NCI-H2029 treated with DMSO at 0.1 percent for 48 hours (cell line): ENCODE measurements at places on chromosomes 1 and 21.

GRCh38 chr1:21921100-21921875 lies 15.8 kb downstream of the HSPG2 start:
- no peak for DNase-seq

GRCh38 chr1:33713058-33713877 lies 150.6 kb upstream of the HMGB4 start:
- DNase-seq, result no peak

- DNase-seq, result no peak
Observed at GRCh38 chr1:225366552-225366951, 61.3 kb downstream of the LBR start.

GRCh38 chr1:232226197-232226712 lies 403.7 kb downstream of the SIPA1L2 start:
- peak; percentile 9 for DNase-seq

DNA sequence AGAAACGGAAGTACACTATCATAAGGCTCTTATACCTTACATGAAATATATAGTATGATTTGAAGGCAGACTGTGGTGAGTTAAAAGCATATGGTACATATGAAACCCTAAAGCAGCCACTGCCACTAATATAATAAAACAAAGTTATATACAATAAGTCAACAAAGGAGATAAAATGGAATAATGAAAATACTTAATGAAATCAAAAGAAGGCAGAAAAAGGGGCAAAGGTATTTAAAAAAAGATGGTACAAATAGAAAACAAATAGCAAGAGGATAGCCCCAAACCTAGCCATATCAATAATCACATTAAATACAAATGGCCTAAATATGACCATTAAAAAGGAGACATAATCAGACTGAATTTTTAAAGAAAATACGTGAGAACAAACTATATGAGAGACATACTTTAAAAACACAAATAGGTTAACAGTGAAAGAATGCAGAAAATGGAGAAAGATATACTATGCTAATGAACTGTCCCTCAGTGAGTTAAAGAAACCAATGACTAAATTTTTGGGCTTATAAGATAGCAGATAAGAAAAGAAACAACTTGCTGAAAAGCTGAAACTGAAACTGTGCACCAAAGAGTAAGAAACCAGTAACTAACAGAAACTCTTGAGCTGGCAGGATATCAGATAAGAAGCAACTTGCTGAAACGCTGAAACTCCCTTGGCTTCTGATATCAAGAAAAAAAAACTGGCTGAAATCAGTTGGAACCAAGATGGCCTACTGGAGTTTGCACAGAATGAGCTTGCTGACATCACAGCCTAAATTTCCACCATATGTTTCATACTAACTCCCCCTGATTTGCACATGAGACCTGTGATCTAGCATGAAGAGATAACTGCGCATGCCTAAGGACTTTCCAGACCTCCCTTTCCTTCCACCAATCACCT lies 44.3 kb upstream of the IL10 start:
- DNase-seq, result no peak

GRCh38 chr1:183730886-183731573 lies 73.9 kb upstream of the RGL1 start:
- DNase-seq, result no peak

DNA sequence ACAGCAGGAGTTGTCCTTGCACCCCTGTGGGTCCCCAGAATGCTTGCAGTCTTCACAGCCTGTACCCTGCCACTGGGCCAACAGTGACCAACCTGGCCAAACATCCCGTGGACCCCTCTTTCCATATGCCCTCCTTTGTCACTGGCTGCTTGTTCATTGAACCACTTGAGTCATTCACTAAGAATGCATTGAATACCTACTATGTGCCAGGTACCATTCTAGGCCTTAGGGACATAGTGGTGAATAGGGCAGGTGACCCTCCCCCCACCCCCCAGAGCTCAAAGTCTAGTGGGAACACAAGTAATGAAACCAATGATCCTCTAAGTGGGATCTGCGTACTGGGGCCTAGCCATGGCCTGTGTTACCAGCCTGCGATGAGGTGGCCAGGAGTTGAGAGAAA lies 28.2 kb downstream of the PIGP start:
- DNase-seq, result no peak

GRCh38 chr1:38832370-38832734 lies 27.2 kb downstream of the RRAGC start:
- no peak for DNase-seq

GRCh38 chr1:12085643-12086260 lies 22.6 kb downstream of the TNFRSF8 start:
- no peak for DNase-seq

- no peak for DNase-seq
Observed at GRCh38 chr1:110068646-110069403, 1.6 kb downstream of the ALX3 start.

DNA sequence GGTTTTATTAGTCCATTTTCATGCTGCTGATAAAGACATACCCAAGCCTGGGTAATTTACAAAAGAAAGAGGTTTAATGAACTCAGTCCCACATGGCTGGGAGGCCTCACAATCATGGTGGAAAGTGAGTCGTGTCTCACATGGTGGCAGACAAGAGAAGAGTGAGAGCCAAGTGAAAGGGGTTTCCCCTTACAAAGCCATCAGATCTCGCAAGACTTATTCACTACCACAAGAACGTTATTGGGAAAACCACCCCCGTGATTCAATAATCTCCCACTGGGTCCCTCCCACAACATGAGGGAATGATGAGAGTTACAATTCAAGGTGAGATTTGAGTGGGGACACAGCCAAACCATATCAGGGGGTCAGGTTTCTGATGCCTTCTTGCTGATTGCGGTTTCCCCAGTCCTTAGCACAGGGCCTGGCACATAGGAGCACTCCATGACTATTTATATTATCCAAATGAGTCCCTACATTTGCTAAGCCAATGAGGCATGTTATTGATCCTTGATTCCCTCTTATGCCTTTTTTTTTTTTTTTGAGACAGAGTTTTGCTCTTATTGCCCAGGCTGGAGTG lies 35.3 kb upstream of the PAXBP1 start:
- DNase-seq, result no peak

GRCh38 chr1:215458104-215458503 lies 109.0 kb upstream of the KCTD3 start:
- DNase-seq, result no peak
